ENCODE measurements at places on chromosomes 4 and X.

GRCh38 chr4:8493484-8493883, 52.9 kb downstream of the TRMT44 start:
- H3K4me1 ChIP-seq: no peaks in the 10 kb centered on the region
- H3K36me3 ChIP-seq: no peaks in the 10 kb centered on the region
- DNase-seq: no peak
- no peaks in the 10 kb centered on the region for H3K27me3 ChIP-seq
- H3K4me3 ChIP-seq: no peak overlapping the region

DNA sequence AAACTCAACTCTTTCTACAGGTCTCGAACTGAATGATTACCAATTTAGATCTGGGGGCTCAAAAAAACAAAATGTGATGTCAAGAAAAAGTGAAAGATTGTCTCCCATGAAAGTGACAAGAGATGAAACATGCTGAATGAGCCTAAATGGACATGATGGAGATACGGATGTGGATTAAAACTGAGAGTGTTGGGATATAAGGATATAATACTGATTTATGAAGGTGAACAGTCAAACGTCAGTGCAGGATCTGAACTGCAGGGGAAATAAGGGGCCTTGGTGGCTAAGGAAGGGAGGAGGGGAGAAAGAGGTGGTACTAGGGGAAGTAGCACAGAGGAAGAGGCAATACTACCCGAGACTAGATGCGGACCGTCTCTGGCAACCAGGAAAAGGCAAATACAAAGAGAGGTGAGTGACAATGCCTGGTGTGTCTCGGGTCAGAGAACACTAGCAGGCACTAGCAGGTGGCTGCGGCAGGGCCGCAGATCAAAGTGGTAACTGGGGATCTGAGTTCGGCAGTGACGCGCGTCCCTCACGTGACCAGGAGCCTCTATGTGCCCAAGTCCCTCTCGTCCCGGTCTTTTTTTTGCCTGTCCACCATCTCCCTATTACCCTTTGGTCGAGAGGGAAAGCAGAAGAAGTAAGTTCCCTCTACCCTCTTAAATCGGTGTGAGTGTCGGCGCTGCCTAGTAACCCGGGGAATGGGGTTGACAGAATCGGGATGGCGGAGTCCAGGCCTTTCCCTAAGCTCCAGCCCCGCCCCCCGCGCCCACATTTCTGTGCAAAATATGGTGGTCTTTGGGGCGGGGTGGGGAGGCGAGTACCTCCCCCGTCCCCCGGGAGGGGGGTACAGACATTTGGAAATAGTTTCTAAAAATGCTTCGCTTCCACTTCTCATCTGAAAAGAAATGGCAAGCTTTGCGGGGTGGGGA, at the start of gene TCEAL1:
TSS of gene TCEAL1 (plus strand) at position 590 of the 932 bp plus-strand sequence. CDS start 942 bp downstream, outside the sequence.
- peak; percentile 85 for DNase-seq
- no peaks in the 10 kb centered on the region for H3K27me3 ChIP-seq
- no peaks in the 10 kb centered on the region for H3K4me1 ChIP-seq
- H3K27ac ChIP-seq: peak within 1 kb of the TSS; percentile 70
- peak within 1 kb of the TSS; percentile 51 for H3K4me3 ChIP-seq

- DNase-seq: no peak
- H3K36me3 ChIP-seq: no peaks in the 10 kb centered on the region
- H3K4me1 ChIP-seq: no peaks in the 10 kb centered on the region
- H3K4me3 ChIP-seq: no peak overlapping the region
- no peaks in the 10 kb centered on the region for H3K27me3 ChIP-seq
- H3K27ac ChIP-seq: no peak overlapping the region
Observed at GRCh38 chr4:139965789-139966188, 188.2 kb downstream of the MAML3 start.

DNA sequence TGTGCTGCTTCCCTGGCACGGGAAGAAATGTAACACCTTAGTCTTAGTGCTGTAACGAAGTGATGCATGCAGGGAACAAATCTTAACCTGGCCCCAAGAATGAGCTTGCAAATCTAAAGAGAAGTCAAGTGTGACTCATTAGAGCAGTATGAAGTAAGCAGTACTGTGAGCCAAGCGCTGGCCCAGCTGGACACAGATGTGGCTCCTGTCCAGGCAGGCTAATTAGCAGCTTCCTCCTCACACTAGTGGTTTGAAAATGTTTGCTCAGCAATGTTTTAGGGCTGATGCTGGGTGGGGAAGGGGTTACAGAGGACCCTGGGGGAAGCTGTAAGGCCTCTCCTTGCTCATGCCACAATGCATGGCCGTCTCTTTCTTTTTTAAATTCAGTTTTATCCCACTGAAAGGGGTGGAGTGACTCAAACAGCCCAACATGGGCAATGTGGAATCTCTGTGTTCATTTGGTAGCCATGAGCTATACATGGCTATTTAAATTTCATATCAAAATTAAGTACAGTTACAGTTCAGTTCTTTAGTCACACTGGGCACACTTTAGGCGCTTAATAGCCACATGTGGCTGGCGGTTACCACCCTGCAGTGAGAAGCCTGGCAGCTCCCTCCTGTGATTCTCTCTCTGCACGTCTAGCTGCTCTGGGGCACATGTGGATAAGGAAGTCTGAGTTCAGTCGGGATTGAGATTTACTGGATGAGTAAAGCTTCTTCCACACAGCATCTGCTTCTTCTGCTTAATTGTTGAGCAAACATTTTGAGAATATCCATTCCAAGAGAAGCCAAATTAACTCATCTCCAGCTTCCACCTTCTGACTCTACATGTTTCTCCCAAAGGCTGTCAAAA, 48.8 kb downstream of the MAP7D2 start:
- H3K27me3 ChIP-seq: no peaks in the 10 kb centered on the region
- no peaks in the 10 kb centered on the region for H3K36me3 ChIP-seq
- H3K4me1 ChIP-seq: no peaks in the 10 kb centered on the region
- DNase-seq: no peak
- no peak overlapping the region for H3K4me3 ChIP-seq
- no peak overlapping the region for H3K27ac ChIP-seq

DNA sequence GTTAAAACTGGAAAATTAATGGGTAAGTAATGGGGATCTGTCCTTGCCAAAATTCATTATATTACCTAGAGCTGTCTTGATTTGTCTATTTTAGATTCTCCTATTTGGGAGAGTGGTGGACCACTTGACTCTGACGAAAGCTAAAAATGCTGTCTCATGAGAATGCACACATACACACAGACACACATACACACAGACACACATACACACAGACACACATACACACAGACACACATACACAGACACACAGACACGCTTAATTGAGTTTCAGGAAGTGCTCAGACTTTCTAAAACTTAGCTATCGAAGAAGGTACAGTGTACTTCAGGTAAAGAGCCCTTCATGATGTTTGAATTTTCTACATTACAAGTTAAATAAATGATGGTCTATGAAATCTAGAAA, 279.5 kb downstream of the ANKRD50 start:
- no peak overlapping the region for H3K4me3 ChIP-seq
- H3K27me3 ChIP-seq: no peaks in the 10 kb centered on the region
- DNase-seq: no peak

- no peaks in the 10 kb centered on the region for H3K4me1 ChIP-seq
- no peak for DNase-seq
- no peaks in the 10 kb centered on the region for H3K36me3 ChIP-seq
- no peak overlapping the region for H3K27ac ChIP-seq
Observed at GRCh38 chr4:114495471-114495928, 103.1 kb upstream of the UGT8 start.

DNA sequence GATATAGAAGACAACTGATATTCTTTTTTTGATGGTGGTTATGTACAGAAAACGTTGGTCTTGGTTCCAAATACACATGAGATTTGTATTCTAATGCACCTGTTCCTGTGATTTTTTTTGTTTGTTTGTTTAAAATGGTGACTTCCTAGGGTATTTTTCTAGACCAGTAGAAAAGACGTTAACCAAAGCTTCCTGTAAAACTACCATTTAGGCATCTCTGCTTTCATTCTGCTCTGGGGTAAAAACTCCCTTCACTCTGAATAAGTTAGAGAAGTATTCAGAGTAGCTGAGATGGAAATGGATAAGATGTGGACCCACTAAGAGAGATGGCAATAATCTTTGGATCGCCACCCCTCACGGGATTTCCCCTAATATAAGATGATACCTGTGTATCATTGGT, 343.2 kb upstream of the KLF3 start:
- no peak overlapping the region for H3K27ac ChIP-seq
- H3K27me3 ChIP-seq: no peaks in the 10 kb centered on the region
- no peak for DNase-seq
- no peak overlapping the region for H3K4me3 ChIP-seq
- H3K4me1 ChIP-seq: no peaks in the 10 kb centered on the region

DNA sequence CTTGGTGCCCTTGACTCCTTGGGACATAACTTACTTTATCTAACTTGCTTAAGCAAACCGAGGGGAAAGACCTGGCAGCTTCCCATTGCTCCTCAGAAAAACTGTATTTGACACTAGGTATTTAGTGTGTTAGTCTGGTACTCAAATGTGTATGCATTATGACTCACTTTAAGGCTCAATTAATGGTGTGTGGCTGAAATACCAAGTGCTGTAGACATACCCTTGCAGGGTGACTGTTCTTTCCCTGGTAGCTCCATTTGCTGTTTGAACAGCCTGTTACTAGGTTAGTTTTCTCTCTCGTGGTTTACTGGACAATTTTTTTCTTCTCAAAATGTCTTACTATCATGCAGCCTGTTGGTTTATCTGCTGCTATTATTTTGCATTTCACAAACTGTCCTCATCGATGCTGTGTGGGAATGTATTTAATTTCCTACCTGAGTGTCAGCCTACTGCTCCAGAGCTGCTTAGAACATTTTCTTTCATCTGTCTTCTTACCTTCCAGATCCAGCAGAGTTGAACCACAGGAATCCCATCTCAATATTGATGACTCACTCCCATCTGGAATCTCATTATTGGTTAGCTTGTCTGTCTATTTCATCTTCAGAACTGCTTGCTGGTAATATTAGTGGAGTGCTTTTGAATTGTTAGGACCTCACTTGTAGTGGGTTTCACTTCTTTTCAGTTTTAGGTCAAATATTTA, 158.0 kb upstream of the FAT1 start:
- no peaks in the 10 kb centered on the region for H3K4me1 ChIP-seq
- no peaks in the 10 kb centered on the region for H3K36me3 ChIP-seq
- DNase-seq: no peak
- no peaks in the 10 kb centered on the region for H3K27me3 ChIP-seq
- H3K27ac ChIP-seq: no peak overlapping the region

DNA sequence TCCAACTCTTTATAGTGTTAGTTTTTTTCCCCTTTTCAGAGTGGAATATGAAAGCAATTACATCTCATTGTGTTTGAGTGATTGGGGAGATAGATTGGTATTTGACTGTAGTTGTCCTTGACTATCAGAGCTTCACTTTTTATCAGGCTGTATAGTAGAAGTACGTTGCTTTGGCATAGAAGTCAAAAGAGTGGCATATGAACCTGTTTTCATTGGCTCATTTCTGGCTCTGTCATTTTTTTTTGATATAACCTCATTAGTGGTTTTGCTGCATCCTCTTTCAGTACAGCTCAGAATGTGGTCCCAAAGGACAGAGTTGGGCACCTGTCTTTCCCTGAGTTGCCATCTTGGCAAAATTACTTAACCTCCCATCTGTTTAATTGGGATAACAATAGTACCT, 1.4 kb downstream of the TMA16 start:
- no peak for DNase-seq
- H3K36me3 ChIP-seq: no peaks in the 10 kb centered on the region
- no peaks in the 10 kb centered on the region for H3K27me3 ChIP-seq

GRCh38 chr4:48184882-48185281, 50.8 kb upstream of the TXK start:
- no peaks in the 10 kb centered on the region for H3K4me1 ChIP-seq
- H3K27me3 ChIP-seq: no peaks in the 10 kb centered on the region
- no peak for DNase-seq
- no peak overlapping the region for H3K4me3 ChIP-seq
- H3K27ac ChIP-seq: no peak overlapping the region

DNA sequence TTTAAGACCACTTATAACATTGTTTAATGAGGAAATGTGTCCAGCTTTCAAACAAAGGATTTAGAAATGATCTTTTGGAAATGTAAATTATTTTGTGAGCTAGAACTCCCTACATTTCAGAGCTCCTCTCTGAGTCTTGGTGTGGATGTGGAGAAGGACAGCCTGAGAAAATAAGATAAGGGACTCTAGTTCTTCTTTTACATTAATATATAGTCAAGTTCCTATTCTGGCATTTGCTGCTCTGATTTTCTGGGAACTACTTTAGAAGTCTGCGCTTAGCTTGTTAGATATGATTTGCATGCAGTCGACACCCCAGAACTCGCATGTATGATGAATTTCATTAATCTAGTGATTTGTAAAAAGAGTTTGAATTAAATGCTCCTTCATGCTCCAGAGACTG, 45.5 kb downstream of the TSPAN7 start:
- no peaks in the 10 kb centered on the region for H3K27me3 ChIP-seq
- no peaks in the 10 kb centered on the region for H3K4me1 ChIP-seq
- H3K36me3 ChIP-seq: no peaks in the 10 kb centered on the region
- DNase-seq: no peak

- no peaks in the 10 kb centered on the region for H3K27me3 ChIP-seq
- no peak overlapping the region for H3K27ac ChIP-seq
- H3K36me3 ChIP-seq: no peaks in the 10 kb centered on the region
- DNase-seq: no peak
Observed at GRCh38 chr4:11650801-11651596, 222.3 kb upstream of the HS3ST1 start.

DNA sequence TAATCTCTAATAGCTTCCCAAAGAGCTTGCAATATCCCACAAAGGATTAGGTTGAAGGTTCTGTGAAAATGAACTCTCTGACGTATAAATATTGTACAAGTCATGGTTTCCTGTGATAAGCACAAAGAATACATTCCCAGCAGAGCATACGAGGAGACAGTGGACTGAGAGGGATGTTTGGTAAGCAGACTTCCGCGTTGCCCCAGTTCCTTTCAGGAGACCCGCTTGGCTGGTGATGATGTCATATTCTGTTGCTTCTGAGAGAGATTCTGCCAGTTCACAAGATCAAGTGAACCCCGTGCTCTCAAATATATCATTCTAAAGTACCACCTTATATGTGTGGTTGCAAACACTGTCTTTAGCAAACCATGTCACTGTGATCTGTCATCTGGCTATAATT, 323.9 kb upstream of the CASK start:
- H3K27me3 ChIP-seq: no peaks in the 10 kb centered on the region
- no peak overlapping the region for H3K4me3 ChIP-seq
- no peak overlapping the region for H3K27ac ChIP-seq
- no peak for DNase-seq
- H3K4me1 ChIP-seq: no peaks in the 10 kb centered on the region

- DNase-seq: no peak
- H3K4me3 ChIP-seq: no peak overlapping the region
- H3K27me3 ChIP-seq: no peaks in the 10 kb centered on the region
- H3K27ac ChIP-seq: no peak overlapping the region
- H3K4me1 ChIP-seq: peaks cover 45% of the 10 kb centered on the region
Observed at GRCh38 chr4:77601614-77602187, 3.9 kb upstream of the CXCL13 start.
